ENCODE measurements at places on chromosomes 11 and 22. TPM values are rescaled to one million over a fixed set of nuclear protein-coding genes. Genes with fewer than 3 reads are reported as not detected.

The TIGD3 gene
- 0.49 TPM for total RNA-seq

The NRGN gene
- 111 TPM for total RNA-seq

The MS4A6E gene
- not detected for total RNA-seq

The RIMBP3C gene
- total RNA-seq: 0.11 TPM

The MS4A7 gene
- total RNA-seq: 207 TPM

The TIMP3 gene
- 629 TPM for total RNA-seq

The GGTLC3 gene
- total RNA-seq: 3.8 TPM

The THOC5 gene
- 37.0 TPM for total RNA-seq

The MYBPC3 gene
- total RNA-seq: 1.8 TPM

The OR56A3 gene
- not detected for total RNA-seq

GRCh38 chr11:26916805-26917204 is 77.1 kb upstream of the FIBIN start:
- no peak for DNase-seq

DNA sequence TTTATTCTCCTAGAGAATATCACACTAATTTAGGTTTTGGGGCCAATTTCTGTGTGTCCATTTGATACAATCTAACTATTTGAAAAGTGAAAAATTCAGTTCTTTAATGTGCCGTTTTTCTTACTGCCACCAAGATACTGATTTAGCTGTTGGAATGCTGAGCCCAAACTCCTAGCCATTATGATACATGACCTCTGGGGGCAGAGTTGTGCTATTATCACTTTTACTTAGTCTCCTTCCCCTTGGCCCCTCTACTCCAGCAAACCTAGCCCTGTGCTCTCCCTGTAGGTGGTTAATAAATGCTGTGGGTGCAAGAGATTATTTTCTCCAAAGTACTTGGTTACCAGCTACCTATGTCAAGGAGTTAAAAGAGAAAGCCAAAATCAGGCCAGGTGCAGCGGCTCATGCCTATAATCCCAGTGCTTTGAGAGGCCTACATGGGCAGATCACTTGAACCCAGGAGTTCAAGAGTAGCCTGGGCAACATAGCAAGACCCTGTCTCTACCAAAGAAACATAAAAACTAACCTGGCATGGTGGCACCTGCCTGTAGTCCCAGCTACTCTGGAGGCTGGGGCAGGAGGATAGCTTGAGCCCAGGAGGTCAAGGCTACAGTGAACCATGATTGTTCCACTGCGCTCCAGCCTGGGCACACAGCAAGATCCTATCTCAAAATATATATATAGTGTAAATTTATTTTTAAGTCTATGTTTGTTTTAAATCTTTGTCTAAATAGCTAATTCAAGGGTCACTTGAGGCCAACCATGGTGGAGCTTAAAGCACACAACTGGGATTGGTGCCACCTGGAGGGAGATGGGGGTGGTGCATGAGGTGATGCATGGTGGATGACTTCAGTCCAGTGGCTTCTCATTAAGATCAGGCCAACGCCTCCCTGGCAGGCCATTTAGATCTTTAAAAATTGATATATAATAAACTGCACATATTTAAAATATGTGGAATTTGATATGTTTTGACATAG is 193.2 kb upstream of the PLET1 start:
- peak; percentile 62 for DNase-seq

DNA sequence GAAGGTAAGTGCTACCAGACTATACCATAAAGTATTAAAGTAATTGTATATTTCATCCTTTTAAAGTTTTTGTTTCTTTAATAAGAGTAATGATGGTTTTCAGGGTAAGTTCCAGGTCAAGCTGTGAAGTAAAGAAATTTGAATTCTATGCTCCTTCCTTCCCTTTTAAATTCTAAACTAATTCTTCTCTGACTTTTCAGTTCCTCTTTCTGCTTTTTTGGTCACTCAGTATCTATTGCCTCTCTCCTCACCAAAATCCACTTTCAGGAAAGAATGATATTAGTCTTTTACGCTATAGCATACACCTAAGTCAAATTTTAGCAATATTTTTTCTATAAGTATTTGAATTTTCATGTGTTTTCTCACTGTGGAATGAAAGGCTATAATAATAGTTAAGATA is 8.2 kb downstream of the MMP8 start:
- no peak for DNase-seq

- no peak for DNase-seq
Measured at GRCh38 chr11:35734669-35735410, 72.3 kb downstream of the TRIM44 start.

- DNase-seq: peak; percentile 78
Measured at GRCh38 chr11:15074206-15075161, 1.1 kb downstream of the CALCB start.

- peak; percentile 47 for DNase-seq
Measured at GRCh38 chr22:37089434-37089833, 20.1 kb downstream of the TMPRSS6 start.

GRCh38 chr22:40512426-40513136 is 123.9 kb downstream of the MRTFA start:
- DNase-seq: no peak

DNA sequence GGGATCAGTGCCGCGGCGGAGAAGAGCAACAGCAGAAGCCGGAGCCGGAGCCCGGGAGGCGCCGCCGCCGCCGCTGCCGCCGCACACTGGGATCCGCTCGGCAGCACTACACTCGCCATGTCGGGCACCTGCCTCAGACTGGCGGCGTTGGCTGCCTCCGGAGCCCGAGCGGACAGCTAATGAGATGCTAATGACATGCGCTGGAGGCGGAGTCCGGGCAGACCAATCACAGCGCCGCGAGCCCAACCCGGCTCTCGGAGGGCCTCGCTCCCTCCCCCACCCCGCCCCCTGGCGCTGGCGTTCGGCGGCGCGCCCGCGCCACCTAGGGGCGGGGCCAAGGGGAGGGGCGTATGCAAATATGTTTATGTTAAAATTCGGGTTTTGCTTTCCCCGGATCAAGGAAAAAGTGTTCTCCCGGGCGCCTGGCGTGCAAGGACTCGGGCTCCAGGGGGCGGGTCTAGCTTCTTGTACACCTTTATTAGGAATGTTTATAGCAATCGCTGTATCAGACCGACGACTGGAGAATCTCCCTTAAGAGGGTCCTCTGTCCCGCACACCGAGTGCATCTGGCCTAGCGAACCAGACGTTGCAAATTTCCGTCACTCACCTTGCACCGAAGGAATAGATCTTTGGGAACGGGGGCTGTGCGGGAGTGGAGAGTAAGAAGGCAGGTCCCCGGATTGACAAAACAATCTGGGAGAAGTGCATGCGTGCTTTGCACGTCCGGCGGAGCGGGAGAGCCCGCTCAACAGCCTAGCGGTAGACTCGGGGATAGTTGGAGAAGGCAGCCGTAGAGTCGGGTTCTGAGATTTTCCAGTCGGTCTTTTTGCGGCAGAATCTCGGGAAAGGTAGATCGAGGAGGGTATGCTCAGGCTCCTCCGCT is at the start of gene CADM1:
Gene CADM1, minus strand, starts transcription at position 140 of the 883 bp plus-strand sequence.
- peak; percentile 97 for DNase-seq

- DNase-seq: no peak
Measured at GRCh38 chr11:79392161-79392560, 48.7 kb downstream of the TENM4 start.

DNA sequence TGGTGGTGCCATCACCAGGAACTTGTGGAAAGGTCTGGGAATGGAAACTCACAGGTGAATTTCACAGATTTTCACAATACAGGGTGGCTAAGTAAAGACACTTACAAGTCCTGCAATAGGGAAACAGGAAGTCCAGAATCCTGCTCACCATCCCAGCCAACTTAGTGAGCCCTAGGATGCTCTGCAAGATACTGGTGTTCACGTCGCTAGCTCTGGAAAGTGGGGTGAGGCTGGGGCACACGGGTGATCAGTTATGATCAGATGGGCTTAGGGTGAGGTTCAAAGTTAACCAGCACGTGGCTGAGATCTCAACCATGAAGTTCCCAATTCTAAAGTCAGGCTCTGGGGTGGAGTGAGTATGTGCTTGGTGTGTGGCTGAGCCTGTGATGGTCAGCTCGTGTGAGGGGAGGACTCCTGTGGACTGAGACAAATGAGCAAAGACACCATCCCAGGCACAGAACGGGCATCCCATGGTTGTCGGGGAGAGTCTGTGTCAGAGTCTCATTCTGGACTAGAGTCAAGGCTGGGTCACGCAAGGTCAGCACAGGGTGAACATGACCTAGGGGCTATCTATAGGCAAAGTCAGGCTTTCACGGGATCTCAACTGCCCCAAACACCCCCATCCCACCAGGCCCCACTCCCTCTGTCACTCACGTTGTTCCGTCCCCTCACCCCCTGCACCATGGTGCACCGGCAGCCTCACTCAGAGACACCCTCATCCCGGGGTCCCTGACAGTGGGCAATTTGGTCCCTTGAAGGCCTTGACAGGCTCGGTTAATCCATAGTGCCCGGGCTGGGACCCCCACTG is 23.9 kb downstream of the IGLL5 start:
- no peak for DNase-seq

DNA sequence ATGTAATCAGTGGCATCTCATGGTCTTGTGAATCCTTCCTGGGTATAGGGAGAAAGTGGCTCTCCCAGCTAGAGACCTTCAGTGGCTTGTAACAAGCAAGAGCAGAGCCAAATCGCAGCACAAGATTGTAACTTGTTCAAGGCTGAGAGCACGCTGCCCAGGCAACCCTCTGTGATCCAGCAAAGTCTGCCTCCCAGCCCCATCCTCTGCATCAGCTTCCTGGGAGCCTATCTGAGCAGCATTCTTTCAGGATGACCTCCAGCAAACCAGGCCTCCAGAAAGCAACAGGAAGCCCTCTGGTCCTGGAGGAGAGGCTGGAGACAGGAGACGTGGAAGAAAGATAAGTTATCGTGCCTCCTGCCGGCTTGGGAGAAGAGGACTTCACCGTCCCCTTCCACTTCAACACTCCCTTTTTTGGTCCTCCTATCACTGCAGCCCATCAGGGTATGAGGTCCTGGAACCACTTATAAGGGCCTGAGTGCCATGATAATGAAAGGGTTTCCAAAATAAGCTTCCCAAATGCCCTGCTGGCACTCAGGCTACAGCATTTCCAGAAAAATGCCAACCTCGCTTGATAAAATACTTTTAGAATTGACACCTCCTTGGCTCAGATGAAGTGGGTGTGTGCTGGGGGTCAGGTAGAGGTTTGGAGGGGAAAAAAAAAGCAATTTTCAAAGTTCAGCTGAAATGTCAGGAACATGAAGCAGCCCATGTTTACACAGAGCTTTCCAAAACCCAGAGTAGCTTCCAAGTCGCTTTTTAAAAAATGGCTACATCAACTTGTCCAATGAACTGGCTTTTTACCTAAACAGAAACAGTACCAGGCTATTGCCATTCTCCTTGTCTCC is 80.2 kb downstream of the PLEKHA7 start:
- DNase-seq: no peak

GRCh38 chr11:84437071-84437980 is 1151.2 kb upstream of the CCDC90B start:
- no peak for DNase-seq

- DNase-seq: no peak
Measured at GRCh38 chr11:62458212-62459002, 39.6 kb downstream of the SCGB1A1 start.

GRCh38 chr11:127249576-127249975 is 249.0 kb upstream of the KIRREL3 start:
- no peak for DNase-seq

GRCh38 chr11:98549571-98549970 is 471.2 kb upstream of the CNTN5 start:
- DNase-seq: no peak

- DNase-seq: no peak
Measured at GRCh38 chr11:134352111-134352510, 20.3 kb downstream of the GLB1L2 start.
